ENCODE measurements at places on chromosomes 2 and 18. TPM values are rescaled to one million over a fixed set of nuclear protein-coding genes. Genes with fewer than 3 reads are reported as not detected.
A peak's percentile ranks its signal among the peaks of the same experiment; 100 is the strongest.

The EVA1A gene
- total RNA-seq = 3.1 TPM

The TXNDC2 gene
- total RNA-seq = 0.21 TPM

The RGPD3 gene
- total RNA-seq = 0.18 TPM

The FECH gene
- total RNA-seq = 13.5 TPM

The PID1 gene
- 88.6 TPM for total RNA-seq

The C2orf78 gene
- total RNA-seq = not detected

The SERPINB4 gene
- total RNA-seq = not detected

The CFC1B gene
- not detected for total RNA-seq

The MGAT4A gene
- total RNA-seq = 41.0 TPM

DNA sequence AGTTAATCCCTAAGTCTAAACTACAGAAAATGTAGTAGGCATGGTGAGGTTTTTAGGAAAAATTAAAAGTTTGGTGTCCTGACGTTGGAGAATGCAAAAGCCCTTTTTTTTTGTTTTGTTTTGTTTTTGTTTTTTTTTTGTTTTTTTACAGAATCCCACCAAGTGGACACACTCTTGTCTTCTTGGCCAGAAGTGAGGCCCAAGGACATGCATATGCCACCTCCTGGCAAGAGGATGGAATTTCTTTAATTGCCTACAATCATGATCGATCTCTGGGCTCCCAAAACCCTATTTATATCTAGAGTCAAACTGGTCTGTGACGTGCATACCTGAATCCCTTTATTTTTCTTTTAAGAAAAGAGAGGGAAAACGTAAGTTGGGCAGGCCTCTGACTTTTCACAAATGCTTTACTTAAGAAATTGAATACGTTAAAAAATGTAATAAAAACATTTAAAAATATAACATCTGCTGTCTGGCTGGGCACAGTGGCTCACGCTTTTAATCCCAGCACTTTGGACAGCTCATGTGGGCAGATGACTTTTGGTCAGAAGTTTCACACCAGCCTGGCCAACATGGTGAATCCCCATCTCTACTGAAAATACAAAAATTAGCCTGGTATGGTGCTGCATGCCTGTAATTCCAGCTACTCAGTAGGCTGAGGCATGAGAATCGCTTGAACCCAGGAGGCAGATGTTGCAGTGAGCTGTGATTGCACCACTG is 502.7 kb downstream of the CBLN2 start:
- no peaks in the 10 kb centered on the region for H3K36me3 ChIP-seq
- no peak overlapping the region for H3K4me3 ChIP-seq
- no peak overlapping the region for H3K27ac ChIP-seq
- H3K27me3 ChIP-seq = no peaks in the 10 kb centered on the region
- H3K4me1 ChIP-seq = no peaks in the 10 kb centered on the region

- no peaks in the 10 kb centered on the region for H3K4me1 ChIP-seq
- H3K27ac ChIP-seq = no peak overlapping the region
- H3K36me3 ChIP-seq = peaks cover 3% of the 10 kb centered on the region
These were observed 96.8 kb downstream of the ERBB4 start for GRCh38 chr2:212441821-212442220.

- no peaks in the 10 kb centered on the region for H3K4me1 ChIP-seq
- H3K27me3 ChIP-seq = no peaks in the 10 kb centered on the region
- H3K27ac ChIP-seq = no peak overlapping the region
- no peaks in the 10 kb centered on the region for H3K36me3 ChIP-seq
- no peak overlapping the region for H3K4me3 ChIP-seq
These were observed 669.1 kb downstream of the ADCYAP1 start for GRCh38 chr18:1573732-1574131.

- DNase-seq = peak; percentile 76
- H3K36me3 ChIP-seq = no peaks in the 10 kb centered on the region
- no peaks in the 10 kb centered on the region for H3K4me1 ChIP-seq
- H3K27ac ChIP-seq = peak overlapping the region; percentile 7
- no peak overlapping the region for H3K4me3 ChIP-seq
These were observed 26.6 kb downstream of the SPTBN1 start for GRCh38 chr2:54482715-54483114.

GRCh38 chr2:12556762-12557161 is 160.0 kb upstream of the TRIB2 start:
- no peaks in the 10 kb centered on the region for H3K36me3 ChIP-seq
- H3K4me3 ChIP-seq = no peak overlapping the region
- no peak overlapping the region for H3K27ac ChIP-seq
- peaks cover 7% of the 10 kb centered on the region for H3K4me1 ChIP-seq
- no peaks in the 10 kb centered on the region for H3K27me3 ChIP-seq

DNA sequence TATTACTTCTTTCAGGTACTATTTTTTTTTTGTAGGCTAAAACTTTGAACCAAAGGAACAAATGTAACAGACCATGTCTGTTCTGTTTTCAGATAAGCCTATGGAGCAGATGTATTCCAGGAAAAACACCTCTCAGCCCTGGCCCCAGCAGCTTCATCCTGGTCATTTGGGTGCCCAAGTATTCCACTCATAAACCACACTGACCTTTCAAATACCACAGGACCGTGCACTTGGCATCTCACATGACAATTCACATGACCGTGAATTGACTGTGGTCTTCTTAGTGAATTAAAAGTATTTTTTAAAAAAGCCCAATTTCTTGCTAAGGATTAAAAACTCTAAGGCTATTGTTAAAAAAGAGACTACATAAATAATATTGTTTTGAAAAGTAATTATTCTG is 50.2 kb downstream of the SMIM21 start:
- H3K27me3 ChIP-seq = no peaks in the 10 kb centered on the region
- no peaks in the 10 kb centered on the region for H3K36me3 ChIP-seq
- no peak overlapping the region for H3K27ac ChIP-seq
- H3K4me3 ChIP-seq = no peak overlapping the region

GRCh38 chr18:74996055-74996454 is 212.9 kb downstream of the PTGR3 start:
- no peaks in the 10 kb centered on the region for H3K36me3 ChIP-seq
- no peak for DNase-seq
- H3K4me1 ChIP-seq = no peaks in the 10 kb centered on the region

GRCh38 chr2:103789381-103790095 is 1027.7 kb downstream of the TMEM182 start:
- H3K27me3 ChIP-seq = no peaks in the 10 kb centered on the region
- H3K4me3 ChIP-seq = no peak overlapping the region
- DNase-seq = no peak
- peaks cover 2% of the 10 kb centered on the region for H3K4me1 ChIP-seq
- no peaks in the 10 kb centered on the region for H3K36me3 ChIP-seq

GRCh38 chr2:137826373-137827372 is 137.6 kb upstream of the HNMT start:
- no peak overlapping the region for H3K4me3 ChIP-seq
- H3K4me1 ChIP-seq = no peaks in the 10 kb centered on the region
- no peak for DNase-seq
- H3K27me3 ChIP-seq = peaks cover 2% of the 10 kb centered on the region

GRCh38 chr2:23200787-23201114 is 184.2 kb upstream of the KLHL29 start:
- H3K36me3 ChIP-seq = no peaks in the 10 kb centered on the region
- H3K27me3 ChIP-seq = peaks cover 2% of the 10 kb centered on the region
- no peaks in the 10 kb centered on the region for H3K4me1 ChIP-seq
- DNase-seq = no peak
- no peak overlapping the region for H3K4me3 ChIP-seq

DNA sequence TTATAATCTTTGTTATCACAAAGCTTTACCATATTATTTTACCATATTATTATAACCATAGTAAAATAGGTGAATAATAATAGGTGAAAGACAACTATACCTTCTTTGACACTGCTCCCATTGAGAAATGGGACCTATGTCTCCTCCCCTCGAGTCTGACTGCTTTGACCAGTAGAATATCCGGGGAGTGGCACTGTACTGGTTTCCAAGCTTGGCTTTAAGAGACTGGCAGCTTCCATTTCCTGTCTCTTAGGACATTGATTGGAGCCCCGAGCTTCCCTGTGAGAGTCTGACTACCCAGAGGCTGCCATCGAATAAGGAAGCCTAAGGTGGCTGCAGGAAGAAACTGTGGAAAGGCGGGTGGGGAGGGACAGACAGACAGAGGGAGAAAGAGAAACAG is 40.1 kb upstream of the PLEKHM3 start:
- no peaks in the 10 kb centered on the region for H3K36me3 ChIP-seq
- H3K4me3 ChIP-seq = no peak overlapping the region
- no peaks in the 10 kb centered on the region for H3K4me1 ChIP-seq
- H3K27ac ChIP-seq = no peak overlapping the region
- no peak for DNase-seq

GRCh38 chr2:241570961-241571581 is 12.5 kb downstream of the BOK start:
- no peak overlapping the region for H3K27ac ChIP-seq
- no peak overlapping the region for H3K4me3 ChIP-seq
- DNase-seq = peak; percentile 41

DNA sequence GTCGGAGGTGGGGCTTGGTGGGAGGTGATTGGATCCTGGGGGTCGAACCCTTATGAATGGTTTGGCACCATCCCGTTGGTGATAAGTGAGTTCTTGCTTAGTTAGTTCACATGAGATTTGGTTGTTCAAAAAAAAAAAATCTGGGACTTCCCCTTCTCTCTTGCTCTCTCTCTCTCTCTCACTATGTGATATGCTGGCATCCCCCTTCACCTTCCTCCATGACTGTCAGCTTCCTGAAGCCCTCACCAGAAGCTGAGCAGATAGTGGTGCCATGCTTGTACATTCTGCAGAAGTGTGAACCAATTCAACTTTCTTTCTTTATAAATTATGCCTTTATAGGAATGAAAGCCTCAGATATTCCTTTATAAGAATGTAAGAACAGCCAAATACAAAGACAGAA is 269.7 kb upstream of the APCDD1 start:
- H3K36me3 ChIP-seq = no peaks in the 10 kb centered on the region
- H3K4me1 ChIP-seq = no peaks in the 10 kb centered on the region
- no peak for DNase-seq
- H3K27ac ChIP-seq = no peak overlapping the region
- no peak overlapping the region for H3K4me3 ChIP-seq

DNA sequence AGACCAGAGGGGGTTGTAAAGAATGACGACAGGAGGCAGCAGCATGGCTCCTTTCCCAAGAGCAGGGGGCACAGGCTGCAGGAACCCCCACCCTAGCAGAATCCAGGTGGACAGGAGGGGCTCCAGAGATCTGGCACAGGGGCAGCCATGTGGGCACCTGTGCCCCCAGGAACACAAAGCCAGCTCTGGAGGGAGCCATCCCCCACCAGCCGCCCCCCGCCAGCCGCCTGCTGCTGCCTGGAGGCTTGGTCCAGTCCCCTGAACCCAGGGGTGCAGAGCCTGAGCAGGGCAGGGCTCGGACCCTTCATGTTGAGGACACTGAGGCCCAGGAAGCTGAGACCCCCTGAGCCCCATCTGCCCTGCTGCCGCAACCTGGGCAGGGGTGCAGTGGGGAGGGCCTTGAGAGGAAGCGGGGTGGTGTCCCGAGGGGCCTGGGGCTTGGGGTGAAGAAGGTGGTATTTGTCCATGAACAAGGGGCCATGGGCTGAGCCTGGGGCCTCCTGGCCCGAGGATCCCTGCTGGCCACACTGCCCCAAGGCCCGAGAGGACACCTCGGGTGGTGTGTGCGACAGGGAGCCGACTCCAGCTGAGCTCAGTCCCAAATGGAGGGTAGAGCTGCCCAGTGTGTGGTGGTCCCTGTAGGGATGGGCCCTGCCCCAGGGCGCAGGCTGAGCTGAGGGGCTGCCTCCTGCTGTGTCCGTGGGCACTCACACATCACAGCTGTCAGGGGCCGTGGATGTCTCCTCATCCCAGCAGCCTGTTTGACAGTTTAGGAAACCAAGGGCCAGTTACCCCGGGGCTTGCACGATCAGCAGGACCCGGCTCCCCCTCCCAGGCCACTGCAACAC is 39.8 kb upstream of the SNED1 start:
- no peaks in the 10 kb centered on the region for H3K27me3 ChIP-seq
- DNase-seq = no peak
- H3K27ac ChIP-seq = no peak overlapping the region
- no peaks in the 10 kb centered on the region for H3K4me1 ChIP-seq
- H3K4me3 ChIP-seq = no peak overlapping the region
- H3K36me3 ChIP-seq = no peaks in the 10 kb centered on the region

DNA sequence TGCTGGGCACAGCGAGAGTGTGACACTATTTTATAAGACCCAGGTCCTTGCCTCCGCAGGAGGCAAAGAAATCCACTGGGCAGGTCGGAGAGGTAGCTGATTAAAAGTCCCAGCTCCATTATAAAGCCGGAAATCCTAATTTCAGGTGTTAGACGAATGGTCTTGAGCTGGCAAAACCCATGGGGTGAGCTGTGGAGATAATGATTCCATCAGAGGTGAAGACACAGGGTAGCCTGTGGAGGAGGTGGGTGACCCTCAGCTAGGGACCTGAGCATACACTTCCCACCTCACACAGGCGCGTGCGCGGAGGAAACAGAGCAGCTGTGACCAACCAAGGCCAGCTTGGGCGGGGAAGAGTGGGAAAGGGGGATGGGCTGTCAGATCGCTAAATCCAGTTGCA is 201.7 kb upstream of the CXCR4 start:
- no peaks in the 10 kb centered on the region for H3K4me1 ChIP-seq
- H3K36me3 ChIP-seq = no peaks in the 10 kb centered on the region
- no peak overlapping the region for H3K4me3 ChIP-seq
- DNase-seq = no peak
- no peak overlapping the region for H3K27ac ChIP-seq

DNA sequence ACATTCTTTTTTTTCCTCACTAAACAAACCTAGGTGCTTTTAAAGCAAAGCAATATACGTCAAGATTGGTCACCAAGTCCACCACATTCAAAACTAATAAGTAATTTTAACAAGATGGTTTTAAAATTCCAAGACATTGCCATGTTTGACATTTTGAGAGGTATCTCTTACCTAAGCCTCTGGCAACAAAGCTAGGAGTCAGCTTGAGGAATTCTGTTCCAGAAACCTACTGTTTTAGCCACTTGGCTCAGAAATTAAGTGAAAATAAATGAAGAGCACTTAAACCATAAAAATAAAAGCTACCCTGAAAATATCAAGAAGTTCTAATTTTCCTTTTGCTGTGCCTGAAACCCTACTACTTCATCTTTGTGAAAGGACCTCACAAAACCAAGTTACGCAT is 30.0 kb upstream of the CHMP3 start:
- H3K4me1 ChIP-seq = no peaks in the 10 kb centered on the region
- no peaks in the 10 kb centered on the region for H3K36me3 ChIP-seq
- DNase-seq = no peak
- H3K4me3 ChIP-seq = no peak overlapping the region
- H3K27me3 ChIP-seq = no peaks in the 10 kb centered on the region
- no peak overlapping the region for H3K27ac ChIP-seq

DNA sequence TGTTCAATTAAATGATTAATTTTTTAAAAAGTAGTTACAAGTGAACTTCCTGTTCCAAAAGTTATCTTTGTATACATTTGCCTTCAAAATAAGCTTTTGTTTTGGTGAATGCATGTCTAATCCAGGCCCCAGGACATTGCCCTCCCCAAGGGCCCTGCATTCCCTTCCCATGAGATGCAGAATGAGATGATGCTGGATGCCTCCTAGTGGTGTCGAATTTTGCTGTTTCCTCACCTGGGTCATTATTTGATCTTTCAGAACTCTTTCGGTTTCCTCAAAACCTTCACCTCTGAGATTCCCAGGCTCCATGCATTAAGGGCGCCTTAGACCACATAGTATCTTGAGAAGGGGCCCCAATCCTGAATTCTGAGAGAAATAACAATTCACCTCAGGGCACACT is 728.8 kb downstream of the CNTNAP5 start:
- no peaks in the 10 kb centered on the region for H3K27me3 ChIP-seq
- H3K36me3 ChIP-seq = no peaks in the 10 kb centered on the region
- no peak for DNase-seq
- H3K27ac ChIP-seq = no peak overlapping the region
- H3K4me1 ChIP-seq = no peaks in the 10 kb centered on the region

- no peak overlapping the region for H3K27ac ChIP-seq
- H3K36me3 ChIP-seq = no peaks in the 10 kb centered on the region
- no peaks in the 10 kb centered on the region for H3K4me1 ChIP-seq
- no peak for DNase-seq
- H3K27me3 ChIP-seq = no peaks in the 10 kb centered on the region
These were observed 211.6 kb downstream of the OSR1 start for GRCh38 chr2:19146867-19147266.

Data from aorta (tissue), 5 donors.